ENCODE measurements at places on chromosomes 3 and 15. TPM values are rescaled to one million over a fixed set of nuclear protein-coding genes. Genes with fewer than 3 reads are reported as not detected.

DNA sequence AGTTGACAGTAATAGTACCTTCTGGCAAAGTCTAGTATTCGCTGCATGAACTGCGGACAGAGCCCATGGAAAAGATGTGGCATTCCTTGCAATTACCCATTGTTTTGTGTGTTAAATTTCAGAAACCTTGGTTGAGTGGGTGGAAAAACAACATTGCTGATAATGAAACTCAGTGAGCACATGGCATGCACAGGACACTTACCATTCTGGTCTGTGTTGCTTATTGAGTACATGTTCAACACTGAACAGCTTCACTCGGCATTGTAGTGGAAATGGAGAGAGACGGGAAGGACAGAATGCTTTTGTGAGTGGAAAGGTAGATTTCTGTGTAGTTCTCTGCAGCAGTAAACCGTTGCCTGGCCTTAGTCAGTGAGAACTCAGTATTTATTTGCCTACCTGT, 165.3 kb downstream of the FNDC3B start:
- no peak for DNase-seq

DNA sequence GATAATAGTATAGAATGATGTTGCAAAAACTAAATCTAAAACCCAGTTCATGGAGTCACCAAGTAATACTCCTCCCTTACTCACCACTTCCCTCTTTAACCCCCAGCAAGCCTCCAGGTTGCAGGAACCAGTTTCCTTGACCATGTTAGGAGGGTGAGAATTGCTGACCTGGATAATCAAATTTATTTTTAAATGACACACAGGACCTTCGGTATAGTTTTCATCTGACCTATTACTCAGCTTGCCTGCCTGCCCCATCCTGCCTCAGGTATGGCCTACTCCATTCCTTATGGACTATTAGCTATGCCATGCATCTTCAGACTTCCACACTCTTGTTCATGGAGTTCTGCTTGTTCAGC, 883 bp downstream of the RTP4 start:
- no peak for DNase-seq

- DNase-seq, result no peak
Observed at GRCh38 chr3:118137778-118138177, 896.9 kb downstream of the IGSF11 start.

DNA sequence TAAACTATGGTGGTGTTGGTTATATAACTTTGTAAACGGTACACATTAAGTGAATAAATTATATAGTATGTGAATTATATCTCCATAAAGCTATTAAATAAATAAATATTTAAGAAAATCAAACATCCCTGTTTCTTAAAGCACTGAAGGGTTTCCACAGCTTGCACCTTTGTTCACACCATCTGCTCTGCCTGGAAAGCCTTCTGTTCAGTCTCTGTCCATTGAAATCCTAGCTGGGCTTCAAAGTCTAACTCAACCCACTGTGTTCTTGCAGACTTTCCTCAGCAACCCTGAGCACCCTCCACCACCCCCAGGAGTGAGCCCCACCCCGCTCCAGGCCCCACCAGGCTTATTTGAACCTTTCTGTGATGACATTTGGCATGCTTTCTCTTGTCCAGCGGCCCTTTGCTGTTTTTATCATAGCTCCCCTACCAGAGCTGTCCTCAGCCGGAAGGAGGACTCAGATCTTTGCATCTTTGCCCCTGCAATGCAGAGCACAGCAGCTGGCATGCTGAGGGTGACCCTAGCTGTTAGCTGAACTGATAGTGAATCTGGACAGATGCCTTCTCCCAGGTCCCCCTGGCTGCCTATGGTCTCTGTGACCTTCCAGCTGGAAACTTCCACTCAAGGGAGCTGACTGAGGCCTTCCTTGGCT, 105.2 kb downstream of the DAPK2 start:
- DNase-seq, result no peak

DNA sequence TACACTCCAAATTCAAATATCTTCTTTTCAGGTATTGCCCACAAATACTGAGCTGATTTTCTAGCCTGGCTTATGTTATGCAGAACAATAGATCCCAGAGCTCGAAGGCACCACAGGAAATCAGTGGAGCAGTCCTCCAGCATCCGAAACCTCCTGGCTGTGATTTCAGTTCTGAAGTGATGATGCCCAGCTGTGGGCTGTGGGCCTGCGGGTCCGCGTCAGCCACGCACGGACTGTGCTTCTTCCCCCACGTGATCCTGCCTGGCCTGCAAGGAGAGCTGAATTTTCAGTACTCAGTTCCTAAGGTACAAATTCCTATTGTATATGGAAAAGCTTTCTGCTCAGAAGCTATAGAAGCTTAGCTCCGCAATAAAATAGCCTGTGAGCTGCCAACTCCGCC, 96.2 kb downstream of the OCA2 start:
- no peak for DNase-seq

DNA sequence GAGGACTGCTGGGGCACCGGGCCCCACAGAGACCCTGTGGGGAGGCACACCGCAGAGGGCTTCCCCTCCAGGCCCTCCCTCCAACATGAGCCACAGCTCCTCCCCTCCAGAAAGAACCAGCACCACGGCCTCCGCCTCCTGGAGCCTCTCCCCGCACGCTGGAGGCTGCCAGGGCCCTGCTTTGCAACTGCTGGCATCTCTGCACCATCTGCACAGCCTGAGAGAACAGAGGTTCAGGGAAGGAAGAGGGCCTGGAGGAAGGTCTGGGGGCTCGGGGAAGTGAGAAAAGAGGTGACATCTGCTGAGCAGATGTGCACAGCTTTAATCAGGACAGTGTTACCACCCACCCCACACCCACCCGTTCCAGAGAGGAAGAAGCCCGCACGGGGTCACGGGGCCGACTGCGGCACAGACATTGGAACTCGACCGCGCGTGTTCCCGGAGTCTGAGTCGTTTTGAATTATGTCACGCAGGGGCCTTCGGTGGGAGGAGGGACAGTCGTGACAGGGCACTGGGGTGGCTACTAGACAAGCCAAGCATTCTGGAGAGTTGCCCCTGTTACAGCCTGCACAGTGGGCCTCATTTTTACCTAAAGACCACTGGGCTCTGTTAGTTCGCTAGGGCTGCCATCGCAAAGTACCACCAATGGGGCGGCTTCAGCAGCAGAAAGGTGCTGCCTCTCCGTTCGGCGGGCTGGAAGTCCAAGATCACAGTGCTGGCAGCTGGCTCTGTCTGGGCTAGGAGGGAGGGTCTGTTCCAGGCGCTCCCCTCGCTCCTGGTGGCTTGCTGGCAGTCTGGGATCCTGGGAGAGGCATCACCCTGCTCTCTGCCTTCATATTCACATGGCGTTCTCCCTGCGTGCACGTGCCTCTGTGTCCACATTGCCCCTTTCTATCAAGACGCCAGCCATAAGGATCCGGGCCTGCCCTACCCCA, 194.8 kb downstream of the XXYLT1 start:
- DNase-seq, result no peak

- peak; percentile 33 for DNase-seq
Observed at GRCh38 chr3:120147072-120147871, 53.0 kb upstream of the GSK3B start.

DNA sequence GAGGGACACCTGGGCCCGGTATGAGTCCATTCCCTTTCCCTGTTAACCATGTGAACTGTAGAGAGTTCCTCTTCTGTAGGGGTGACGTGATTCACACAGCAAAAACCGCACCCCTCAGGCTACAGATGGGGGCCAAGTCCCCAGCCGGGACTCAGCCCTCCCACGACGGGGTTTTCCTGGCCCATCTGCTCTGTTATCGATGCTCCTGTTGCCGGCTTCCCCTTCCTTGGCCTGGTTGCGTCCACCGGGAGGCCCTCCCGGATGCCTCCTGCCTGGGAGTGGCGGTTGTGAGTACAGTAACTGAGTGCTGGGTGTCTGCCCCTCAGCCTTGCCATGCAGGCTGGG, 817 bp upstream of the PLXNA1 start:
- DNase-seq, result no peak

- no peak for DNase-seq
Observed at GRCh38 chr3:172598904-172599303, 75.7 kb upstream of the TNFSF10 start.

- DNase-seq, result no peak
Observed at GRCh38 chr3:164851905-164852304, 226.4 kb downstream of the SI start.

Gene GUCA1C
- total RNA-seq, result not detected

All from hematopoietic multipotent progenitor cell (in vitro differentiated cells).